Epithelial cell of proximal tubule (primary cell): ENCODE measurements at places on chromosomes 1 and 21. TPM values are rescaled to one million over a fixed set of nuclear protein-coding genes. Genes with fewer than 3 reads are reported as not detected.

The KLHDC9 gene
- total RNA-seq, result 2.6 and 6.5 TPM in 2 replicates

The PALMD gene
- 1.4 TPM in 1 of 2 replicates, not detected in the other for total RNA-seq

The DNAJC6 gene
- total RNA-seq, result 6.9 and 14.3 TPM in 2 replicates

The OR14K1 gene
- not detected in 2 replicates for total RNA-seq

The SAMD13 gene
- total RNA-seq, result 0.63 and 0.94 TPM in 2 replicates
